ENCODE measurements at places on chromosomes 1 and 21.

DNA sequence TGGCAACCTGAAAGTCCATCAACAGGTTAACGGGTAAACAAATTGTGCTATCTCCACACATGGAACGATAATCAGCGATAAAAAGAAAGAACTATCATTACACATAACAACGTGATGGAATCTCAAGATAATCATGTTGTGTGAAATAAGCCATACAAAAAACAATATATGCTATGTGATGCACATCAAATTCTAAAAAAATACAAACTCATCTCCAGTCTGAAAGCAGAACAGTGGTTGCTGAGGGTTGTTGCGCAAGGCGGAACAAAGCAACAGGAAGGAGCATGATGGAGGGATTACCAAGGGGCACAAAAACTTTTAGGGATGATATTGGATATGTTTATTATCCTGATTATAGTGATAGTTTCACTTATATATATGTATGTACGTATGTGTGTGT is 324.8 kb downstream of the VAV3 start:
- DNase-seq, result no peak

DNA sequence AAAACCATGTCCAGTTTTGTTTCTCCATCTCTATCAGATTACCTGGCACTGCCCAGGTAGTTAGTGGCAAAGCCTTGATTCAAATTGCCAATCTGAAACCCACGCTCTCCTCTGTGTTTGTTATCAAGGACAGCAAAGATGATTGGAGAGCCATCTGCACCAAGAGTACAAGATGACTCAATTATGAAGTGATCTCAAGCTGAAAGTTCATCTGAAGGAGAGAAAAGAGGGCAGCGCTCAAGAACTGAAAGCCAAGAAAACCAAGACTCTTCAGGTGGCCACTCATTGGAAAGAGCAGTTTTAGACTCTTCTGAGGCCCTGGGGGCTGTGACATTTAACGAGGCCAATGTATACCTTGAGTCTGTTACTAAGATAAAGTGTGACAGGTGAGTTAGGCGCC is 13.8 kb downstream of the RXRG start:
- no peak for DNase-seq

DNA sequence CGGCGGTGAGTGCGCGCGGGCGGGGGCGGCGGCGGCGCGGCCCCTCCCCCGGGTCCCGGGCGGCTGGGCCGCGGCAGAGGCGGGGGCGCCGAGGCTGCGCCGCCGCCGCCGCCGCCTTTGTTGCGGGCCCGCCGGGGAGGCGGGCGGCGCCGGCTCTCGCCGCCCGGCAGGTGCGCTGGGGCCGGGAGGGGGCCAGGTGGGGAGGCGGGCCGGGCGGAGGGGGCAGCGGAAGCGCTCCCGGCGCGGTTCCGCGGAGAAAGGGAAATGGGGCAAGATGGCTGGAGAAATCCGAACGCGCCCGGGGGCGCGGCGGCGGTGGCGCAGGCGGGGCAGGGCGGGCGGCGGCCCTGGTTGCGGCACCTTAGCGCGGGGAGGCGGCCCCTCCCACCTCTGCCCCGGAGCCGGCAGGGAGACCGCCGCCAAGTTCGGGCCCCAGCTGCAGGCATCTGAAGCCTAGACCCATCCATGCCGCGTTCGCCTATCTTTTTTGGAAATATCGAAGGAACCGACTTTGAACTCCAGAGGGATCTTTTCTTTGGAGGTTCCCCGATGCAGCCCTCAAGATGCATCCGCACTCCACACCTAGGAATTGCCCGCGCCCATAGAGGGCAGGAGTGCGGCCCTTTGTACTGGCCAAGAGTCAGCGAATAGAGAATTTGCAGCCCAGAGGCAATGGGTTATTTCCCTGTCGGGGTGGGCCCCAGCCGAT is 479 bp downstream of the POGK start:
- DNase-seq, result peak; percentile 59

- no peak for DNase-seq
These were observed 42.3 kb upstream of the ACP6 start for GRCh38 chr1:147712605-147713004.

GRCh38 chr21:32336711-32337110 is 38.1 kb downstream of the MRAP start:
- no peak for DNase-seq

- DNase-seq, result no peak
These were observed 18.1 kb downstream of the URB2 start for GRCh38 chr1:229643996-229644745.

GRCh38 chr1:218698141-218698540 is 353.0 kb downstream of the TGFB2 start:
- no peak for DNase-seq

- no peak for DNase-seq
These were observed 69.8 kb downstream of the CDC14A start for GRCh38 chr1:100422065-100422464.

GRCh38 chr1:183881387-183882131 is 76.6 kb downstream of the RGL1 start:
- DNase-seq, result peak; percentile 35

DNA sequence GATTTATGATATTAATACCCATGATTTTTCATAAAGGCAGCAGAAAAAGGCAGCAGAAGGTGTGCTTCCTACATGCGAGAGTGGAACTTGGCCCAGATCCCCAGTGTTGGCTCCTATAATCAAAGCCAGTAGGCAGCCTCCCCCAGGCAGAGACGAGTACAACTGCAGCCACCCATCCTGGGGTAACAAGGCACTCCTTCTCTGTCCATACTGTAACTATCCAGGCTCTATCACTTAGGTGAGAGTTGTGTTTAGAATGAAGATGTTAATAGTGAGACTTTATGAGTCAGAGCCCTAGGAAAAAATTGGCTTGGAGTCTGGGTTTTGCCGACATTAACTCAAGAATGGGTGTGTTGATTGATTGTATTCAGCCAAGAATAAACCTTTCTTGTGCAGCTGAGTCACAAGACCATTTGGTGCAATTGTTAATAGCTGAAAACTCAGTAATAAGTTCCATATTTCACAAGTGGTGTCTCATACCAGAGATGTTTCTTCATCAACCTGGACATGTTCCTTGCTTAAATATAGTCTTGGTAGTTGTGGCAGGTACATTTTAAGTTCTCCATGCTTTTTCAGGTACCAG is 322.3 kb downstream of the DUSP10 start:
- DNase-seq, result no peak

- DNase-seq, result peak; percentile 16
These were observed 46.2 kb upstream of the BCL9 start for GRCh38 chr1:147494998-147495580.

GRCh38 chr21:20882462-20883407 is 115.5 kb upstream of the NCAM2 start:
- no peak for DNase-seq

GRCh38 chr1:200311256-200311655 is 98.6 kb downstream of the ZNF281 start:
- no peak for DNase-seq

DNA sequence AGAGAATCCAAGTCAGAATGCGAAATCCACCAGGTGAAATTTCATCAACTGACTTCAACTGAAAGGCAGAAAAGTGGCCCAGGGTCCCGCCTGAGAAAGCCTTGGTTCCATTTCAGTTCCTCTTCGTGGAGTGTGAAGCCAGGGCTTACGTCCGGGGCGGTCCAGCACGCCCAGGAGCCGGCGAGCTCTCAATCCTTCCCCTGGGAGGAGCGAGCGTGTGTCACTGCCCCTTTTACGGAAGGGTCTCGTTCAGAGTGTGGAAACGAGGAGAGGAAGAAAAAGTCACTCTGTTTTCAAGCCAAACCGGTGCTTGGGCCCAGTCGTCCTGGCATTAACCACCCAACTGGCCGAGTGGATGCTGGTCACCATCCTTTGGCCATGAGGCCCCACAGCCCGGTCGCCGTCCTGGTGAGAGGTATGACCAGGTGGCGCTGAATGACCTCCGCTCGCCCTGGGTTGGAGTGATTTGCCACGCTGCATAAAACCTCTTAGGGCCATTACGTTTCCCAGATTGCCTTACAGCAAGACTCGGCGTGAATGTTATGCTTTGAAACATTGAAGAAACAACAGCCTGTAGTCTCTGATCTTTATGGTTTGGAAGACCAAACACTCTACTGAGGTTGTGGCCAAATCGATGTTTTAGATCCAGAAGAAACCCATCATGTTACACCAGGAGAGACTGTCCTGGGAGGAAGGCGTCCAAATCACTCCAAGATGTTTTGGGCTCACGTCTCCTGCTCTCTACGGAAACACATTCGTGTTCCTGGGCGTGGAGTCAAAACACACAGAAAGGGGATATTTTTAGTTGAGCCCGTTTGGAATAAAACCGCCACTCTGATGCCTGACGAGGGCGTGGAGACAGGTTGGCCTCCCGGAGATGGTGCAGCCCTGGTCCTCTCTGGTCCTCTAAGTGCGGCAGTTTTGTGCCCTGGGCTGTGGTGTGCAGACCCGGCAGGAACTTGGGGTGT is 93.6 kb upstream of the ACTRT2 start:
- DNase-seq, result no peak

GRCh38 chr1:26921126-26921539 is 410 bp upstream of the NUDC start:
- no peak for DNase-seq

- DNase-seq, result no peak
These were observed 22.5 kb downstream of the NSUN4 start for GRCh38 chr1:46363121-46363520.

DNA sequence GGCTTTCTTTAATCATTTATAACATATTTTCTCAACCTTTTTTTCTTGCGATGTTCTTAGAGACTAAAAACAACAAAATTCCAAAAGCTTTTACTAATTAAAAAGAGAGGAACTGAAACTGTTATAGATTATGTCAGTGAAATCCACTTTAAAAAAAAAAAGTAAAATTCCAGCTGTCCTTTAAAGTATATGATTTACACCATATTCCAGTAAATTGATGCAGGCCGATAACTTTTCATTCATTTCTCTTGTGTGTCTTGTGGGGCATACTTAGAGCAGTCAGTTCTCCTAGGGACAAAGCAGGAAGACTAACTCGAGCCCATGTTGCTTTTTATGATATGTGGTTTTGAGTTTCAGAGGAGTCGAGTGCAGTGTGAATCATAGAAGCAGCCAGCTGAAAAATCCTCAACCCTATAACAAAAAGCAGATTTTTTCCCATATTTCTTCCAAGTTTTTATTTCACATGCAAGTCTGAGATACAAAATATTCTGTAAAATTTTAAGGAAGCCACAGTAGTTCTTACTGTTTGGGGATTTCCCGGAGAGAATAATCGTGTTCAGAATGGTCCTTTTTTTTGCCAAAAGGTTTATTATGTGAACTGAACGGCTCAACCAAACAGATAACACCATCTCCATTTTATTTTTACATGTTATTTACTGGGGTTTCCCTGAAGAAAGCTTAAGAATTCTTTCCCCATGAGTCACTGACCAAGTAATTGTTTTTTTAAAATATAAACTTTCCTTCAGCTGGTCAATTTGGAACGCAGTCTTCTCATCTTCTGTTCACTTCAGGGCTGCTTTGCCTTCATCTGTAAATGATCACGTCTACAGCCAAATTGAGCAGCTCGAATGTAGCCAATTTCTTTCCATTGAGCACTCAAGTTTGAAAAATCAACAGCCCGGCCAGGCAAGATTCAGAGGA is 77.0 kb upstream of the C1orf105 start:
- no peak for DNase-seq

DNA sequence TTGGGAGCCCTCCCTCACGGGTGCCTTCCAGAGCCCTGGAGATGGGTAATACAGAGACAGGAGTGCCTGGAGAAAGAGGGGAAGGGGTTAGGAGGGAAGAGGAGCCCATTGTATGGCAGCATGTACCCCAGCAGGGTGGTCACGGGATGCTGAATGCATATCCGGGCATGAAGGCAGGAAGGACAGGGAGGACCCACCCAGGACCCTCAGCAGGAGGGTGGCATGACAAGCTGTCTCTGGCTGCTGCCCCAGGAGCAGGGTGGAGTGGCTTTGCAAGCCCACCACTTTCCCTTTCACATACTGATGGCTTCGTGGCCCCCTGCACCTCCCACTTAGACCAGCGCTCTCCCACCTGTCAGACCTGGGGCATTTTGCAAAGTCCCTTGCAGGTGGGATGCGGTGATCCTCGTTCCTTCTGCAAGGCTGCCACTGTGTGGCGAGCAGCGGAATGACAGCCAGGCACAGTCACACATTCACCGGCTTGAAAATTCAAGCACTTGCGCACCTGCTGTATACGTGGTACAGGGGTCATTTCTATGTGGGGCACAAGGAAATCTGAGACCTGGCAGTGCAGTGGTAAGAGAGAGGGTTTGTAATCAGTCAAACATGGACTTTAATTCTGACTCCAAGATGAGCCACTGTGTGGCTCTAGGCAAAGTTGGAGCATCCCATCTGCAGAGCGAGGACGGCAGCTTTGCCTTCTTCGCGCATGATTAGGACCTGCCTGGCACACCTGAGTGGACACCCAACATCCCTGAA is 53.2 kb upstream of the TMEM51 start:
- DNase-seq, result peak; percentile 23

GRCh38 chr1:20070357-20070756 is 363 bp downstream of the PLA2G5 start:
- DNase-seq, result no peak

DNA sequence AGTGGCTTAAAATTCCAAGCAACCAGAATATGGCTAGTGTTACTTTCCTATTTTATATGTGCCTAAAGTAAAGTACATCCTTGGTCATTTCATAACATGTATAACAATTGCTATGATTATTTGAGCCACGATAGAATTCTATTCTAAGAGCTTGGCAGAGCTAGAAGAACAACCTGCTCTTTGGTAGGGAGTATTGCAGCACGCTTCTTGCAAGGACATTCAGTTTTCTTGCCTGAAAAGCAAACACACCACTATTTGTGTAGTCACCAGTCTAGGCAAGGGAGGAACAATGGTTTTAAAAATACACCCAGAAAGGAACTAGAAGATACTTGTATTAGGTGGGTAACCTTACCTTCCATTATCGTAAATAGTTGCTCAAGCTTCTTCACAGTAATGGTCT is 51.5 kb downstream of the CNST start:
- DNase-seq, result no peak

DNA sequence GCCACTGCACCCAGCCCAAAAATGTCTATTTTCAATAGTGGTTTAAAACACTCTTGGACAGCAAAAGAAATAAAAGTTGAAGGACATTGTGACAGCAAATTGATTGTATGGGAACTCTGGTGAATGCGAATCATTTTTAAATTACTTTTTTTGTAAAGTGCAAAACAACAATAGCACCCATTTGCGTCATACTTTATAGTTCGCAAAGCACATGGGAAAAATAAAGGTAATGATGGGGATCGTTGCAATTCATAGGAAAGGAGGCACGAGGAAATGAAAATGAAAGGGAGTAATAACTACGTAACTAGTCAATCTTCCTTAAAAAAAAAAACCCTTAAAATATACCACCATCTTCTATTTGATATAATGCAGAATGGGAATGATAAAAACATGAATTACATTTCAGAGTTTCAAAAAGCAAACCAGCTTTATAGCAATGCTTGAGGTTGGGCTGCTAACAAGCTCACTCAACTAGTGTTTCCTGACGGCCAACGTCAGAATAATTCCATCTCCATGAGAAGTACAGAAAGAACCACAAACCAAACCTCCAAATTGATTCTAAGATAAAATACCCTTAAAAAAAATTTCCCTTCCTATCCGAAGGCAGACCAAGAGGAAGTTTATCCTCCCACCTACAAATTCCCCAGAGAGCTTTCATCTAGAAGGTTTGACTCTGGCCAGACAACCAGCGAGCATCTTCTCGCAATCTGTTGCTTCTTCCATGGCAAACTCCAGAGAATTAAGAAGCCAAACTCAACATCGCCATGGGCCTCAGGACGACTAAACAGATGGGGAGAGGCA is at the start of gene EDARADD:
EDARADD (plus strand) TSS at position 606 of the 801 bp plus-strand sequence; CDS start at position 765, 159 bp downstream.
- DNase-seq, result no peak

- DNase-seq, result no peak
These were observed 12.4 kb downstream of the HHIPL2 start for GRCh38 chr1:222535455-222535854.
